ENCODE measurements at places on chromosomes 1 and 21. TPM values are rescaled to one million over a fixed set of nuclear protein-coding genes. Genes with fewer than 3 reads are reported as not detected.

The G0S2 gene
- 0.33 TPM for total RNA-seq

- peak; percentile 81 for DNase-seq
Measured at GRCh38 chr1:180178511-180179161, 24.0 kb downstream of the QSOX1 start.

- no peak for DNase-seq
Measured at GRCh38 chr1:207251066-207251465, 70.4 kb upstream of the CD55 start.

- no peak for DNase-seq
Measured at GRCh38 chr1:159845751-159846629, 16.5 kb downstream of the VSIG8 start.

GRCh38 chr1:150760013-150760412 lies 5.6 kb downstream of the CTSS start:
- no peak for DNase-seq

- no peak for DNase-seq
Measured at GRCh38 chr1:56414728-56415224, 164.6 kb downstream of the PLPP3 start.

- no peak for DNase-seq
Measured at GRCh38 chr1:205186191-205186590, 25.3 kb downstream of the DSTYK start.

DNA sequence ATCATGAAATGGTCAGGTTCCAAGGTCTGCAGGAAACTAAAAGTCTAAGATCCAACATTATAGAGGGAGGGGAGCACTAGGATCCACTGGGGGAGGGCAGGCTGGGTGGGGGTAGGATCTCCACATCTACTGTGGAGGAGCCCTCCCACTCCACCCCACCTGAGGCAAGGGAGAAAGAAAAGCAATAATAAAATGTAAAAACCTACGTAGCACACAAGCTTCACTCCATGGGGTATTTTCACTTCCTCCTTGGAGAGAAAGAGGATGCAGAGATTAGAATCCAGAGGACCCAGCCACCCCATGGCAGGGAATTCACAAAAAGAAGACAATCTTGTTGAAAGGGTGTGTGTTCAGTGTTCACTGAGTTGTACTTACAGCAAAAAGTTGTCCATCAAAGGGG lies 14.4 kb downstream of the SPOCD1 start:
- DNase-seq: no peak

DNA sequence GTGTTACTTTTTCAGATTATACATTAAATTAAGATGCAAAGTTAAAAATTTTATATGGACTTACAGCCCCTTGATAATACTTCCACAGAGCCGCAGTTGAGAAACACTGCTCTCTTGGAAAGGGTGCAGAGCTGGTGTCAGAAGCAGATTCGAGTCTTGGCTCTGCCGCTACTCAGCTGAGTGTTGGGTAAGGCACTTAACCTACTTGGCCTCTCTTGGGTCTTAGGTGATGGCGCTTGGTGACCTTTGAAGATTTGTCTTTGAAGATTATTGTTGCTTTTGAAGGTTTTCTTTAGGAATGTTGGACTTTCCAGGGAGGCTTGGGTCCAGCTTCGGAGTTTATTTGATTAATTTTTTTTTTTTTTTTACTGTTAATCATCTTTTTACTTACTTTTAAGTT lies 48.5 kb downstream of the CAMTA1 start:
- no peak for DNase-seq

The PGLYRP3 gene
- total RNA-seq: not detected

GRCh38 chr1:198283222-198283621 lies 126.4 kb downstream of the NEK7 start:
- DNase-seq: no peak

The ATP13A2 gene
- total RNA-seq: 72.3 TPM

The DNAJC6 gene
- 11.9 TPM for total RNA-seq

DNA sequence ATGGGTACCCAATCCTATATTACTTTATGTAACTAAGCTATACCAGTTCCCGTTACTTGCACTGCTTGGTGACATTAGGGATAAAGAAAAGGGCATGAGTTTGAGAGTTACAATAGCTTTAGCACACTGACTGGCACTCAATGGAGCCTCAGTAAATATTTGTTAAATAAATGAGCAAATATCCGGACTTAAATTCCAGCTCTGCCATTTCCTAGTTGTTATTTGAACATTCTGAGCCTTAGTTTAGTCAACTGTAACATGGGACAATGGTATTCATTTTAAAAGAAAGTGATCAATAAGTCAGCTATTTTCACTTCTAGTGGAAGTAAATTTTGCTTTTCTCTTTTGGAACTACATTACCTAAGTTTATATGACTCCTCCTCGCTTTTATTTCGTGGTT lies 198.7 kb downstream of the ZC3H11B start:
- DNase-seq: no peak

DNA sequence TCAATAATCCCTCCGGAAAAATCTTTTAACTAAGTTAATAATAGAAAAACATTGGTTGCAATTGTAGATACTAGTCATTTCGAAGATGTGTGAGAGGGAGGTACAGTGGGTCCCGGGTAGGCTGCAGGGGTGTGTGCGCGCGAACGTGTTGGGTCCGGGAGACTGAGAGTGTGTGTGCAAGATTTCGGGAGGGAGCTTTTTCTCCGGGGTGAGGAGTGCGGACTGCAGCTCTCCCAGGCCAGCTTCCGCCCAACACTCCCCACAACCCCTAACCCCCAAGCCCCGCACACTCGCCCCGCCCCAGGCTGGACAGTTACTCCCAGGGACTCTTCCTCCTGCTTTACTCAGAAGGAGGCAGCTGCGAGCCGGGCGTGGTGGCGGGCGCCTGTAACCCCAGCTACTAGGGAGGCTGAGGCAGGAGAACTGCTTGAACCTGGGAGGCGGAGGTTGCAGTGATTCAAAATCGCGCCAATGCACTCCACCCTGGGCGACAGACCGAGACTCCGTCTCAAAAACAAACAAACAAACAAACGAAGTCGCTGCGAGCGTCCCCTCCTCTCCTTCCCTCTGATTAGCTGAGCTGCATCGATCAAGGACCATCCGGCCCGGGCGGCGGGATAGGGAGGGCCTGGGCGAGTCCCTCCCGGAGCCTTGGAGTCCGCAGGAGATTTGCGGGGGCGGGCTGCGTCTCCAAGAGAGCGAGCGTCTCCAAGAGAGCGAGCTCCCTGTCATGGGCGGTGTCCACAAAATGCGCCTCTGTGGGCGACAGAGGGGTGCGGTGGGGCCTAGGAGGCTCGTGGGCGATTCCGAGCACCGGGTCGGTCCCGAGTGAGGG lies 28.3 kb upstream of the PPM1J start:
- DNase-seq: peak; percentile 28

- DNase-seq: no peak
Measured at GRCh38 chr1:205275133-205275532, 46.4 kb downstream of the NUAK2 start.

DNA sequence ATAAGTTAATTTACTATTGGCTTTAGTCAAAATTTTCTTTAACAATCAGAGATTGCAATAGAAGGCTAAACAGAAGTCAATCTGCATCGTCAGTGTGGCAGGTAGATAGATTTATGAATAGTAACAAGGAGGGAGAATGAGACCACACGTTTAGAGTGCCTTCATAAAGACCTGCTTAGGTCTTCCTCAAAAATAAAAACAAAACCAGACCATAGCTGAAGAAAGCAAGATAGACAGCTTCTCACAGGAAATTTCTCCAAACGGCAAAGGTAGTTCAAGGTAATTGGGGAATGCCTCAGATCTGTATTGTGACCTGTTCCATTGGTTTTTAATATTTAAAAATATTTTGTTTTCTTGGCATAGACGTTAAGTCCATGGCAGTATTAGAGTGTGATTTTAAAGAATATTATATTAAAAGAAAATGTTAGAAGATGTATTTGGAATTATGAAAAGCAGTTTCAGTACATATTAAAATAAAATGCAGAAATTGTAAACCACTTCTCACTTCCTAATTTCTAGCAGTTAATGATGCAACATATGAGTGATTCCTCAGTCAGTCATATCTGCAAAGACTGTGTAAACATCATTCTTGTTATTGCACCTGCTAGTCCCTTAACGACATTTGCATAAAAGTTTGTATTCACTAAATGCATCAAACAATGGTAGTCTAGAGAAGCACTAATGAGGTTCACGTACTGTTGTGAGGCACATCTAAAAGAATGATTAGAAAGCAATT lies 278.0 kb downstream of the HLX start:
- no peak for DNase-seq

DNA sequence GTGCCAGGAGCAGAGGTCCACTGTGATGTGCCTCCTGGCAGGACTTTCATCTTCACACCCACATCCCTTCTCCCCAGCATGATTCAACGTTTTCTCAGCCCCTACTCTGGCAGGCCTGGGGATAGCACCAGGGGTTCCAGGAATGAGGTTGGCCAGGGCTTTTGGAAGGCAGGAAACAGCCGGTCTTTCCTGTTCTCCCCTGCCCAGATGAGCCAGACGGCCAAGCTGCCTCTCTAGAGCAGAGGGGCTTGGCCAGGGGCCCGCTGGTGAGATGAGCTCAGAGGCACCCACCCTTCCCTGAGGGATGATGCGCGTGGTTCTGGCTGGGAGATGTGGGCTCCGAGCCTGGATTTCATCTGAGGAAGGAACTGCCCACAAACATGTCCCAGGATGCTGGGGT lies 4.3 kb upstream of the MFAP2 start:
- DNase-seq: peak; percentile 95

The OR2L8 gene
- total RNA-seq: 0.17 TPM

DNA sequence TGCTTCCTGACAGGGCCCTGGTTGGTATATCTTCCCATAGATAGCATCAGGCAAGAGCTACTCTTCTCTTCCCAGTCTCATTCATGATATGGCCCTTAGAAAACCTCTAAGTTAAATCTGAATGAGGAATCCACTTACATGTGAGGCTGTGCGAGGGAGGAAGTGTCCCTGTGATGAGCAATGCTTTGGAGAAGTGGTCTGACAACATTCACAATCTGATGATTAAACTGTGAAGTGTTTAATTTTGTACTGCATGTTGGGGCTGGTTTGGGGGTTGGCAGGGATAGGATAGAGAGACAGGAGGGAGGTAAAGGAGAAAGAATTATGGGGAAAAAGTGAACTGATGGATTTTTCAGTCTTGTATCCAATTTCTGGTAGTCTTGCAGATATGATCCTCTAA lies 421.2 kb upstream of the DAB1 start:
- no peak for DNase-seq

GRCh38 chr1:11807133-11807532 lies 1.1 kb downstream of the CLCN6 start:
- DNase-seq: no peak

GRCh38 chr1:46379996-46380395 lies 14.1 kb upstream of the FAAH start:
- DNase-seq: no peak

The CFHR5 gene
- not detected for total RNA-seq

- DNase-seq: no peak
Measured at GRCh38 chr21:31489014-31489413, 145.0 kb upstream of the TIAM1 start.

GRCh38 chr1:218565377-218565776 lies 220.2 kb downstream of the TGFB2 start:
- DNase-seq: no peak

The SPAG17 gene
- not detected for total RNA-seq

The CD1B gene
- total RNA-seq: not detected

DNA sequence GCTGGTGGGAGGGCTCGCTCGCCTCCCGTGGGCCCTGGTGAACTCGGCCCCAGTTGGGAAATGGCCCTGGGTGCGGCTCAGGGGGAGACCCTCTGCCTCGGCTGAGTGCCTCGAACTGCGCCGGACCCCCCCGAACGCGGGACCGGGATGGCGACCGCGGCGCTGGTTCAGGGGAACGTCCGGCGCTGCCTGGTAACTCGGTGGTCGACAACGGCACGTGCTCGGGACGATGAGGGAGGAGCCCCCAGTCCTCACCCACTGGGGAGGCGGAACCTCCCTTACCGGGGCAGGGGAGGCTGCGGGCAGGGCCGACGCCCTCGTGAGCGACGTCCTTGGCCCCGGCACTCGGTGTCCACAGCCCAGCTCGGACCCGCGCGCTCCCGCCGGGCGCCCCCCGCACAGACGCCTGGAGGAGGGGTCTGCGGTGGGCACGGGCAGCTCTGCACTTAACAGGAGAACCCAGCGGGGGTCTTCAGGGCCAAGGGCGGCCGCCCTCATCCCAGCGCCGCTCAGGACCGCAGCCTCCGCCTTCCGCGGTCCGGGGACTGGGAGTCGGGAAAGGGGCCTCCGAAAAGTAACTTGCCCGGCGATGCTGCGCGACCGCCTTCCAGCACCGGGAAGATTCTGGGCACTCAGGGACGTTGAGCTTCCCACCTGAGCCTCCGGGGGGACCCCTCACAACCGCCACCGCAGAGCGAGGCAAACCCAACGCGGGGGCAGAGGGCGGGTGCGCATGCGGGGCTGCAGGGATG lies 1.7 kb downstream of the HES4 start:
- no peak for DNase-seq

The C8B gene
- not detected for total RNA-seq

- no peak for DNase-seq
Measured at GRCh38 chr1:227486559-227486958, 76.8 kb upstream of the ZNF678 start.

DNA sequence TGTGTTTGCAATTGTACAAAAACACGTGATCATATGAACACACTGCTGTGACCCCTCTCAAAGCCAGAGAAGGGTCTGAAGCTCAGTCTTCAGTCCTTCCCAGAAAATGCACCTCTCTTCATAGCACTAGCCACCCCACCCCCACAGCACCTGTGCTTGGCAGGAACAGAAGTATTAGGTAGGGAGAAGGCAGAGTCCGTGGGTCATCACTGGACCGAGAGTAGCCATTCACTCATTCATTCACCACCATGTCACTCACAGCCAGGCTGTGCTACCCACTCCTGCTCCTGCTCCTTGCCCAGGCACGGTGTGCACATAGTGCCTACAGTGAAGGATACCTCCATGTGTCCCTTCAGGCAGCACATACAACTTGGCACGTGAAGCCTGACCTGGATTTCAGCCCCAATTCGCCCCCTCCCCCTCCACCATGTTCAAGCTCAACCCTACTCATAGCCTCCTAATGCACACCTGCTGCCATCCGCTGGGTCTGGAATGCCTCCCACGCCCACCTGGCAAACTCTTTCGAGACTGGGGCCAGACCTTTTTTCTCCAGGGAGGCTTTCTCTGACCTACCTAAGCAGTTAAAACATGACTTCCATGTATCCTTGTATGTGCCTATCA lies 81.9 kb upstream of the GALNT2 start:
- DNase-seq: no peak

The SLC50A1 gene
- total RNA-seq: 26.2 TPM

DNA sequence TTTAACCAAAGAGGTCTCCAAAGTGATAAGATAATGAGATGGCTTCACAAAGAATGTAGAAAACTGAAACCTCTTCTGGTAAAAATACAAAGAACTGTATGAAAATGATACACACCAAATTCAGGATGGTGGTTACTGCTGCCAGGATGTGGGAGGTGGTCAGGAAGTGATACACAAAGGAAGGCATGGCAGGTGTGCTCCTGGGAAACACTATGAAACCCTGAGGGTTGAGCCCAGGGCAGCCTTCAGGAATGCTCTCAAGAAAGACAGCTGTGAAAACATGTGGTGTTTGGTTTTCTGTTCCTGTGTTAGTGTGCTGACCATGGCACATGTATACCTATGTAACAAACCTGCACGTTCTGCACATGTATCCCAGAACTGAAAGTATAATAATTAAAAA lies 109.3 kb downstream of the NTNG1 start:
- no peak for DNase-seq

Data from dermis blood vessel endothelial cell (primary cell).